ENCODE measurements at places on chromosomes 1 and 21.

GRCh38 chr1:19156676-19157075 lies 53.4 kb downstream of the UBR4 start:
- DNase-seq, result peak; percentile 44

GRCh38 chr21:31418377-31419001 lies 74.4 kb upstream of the TIAM1 start:
- DNase-seq, result no peak

DNA sequence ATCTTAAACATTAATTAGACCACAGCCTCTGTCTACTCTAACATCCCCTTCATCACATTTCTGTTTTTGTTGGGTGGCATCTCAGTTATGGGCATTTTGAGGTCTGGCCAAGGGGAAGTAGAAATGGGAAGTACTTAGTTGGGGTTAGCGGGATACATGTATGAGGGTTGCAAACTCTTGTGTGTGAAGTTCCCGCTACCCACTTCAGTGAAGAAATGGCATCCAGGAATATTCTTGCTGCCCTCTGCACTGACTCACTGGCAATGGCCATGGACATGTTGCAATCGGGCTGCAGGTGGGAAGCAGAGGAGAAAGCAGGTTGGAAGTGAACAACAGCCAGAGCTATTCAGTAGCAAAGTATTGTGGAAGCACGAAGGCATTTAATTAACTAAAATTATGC lies 7.4 kb downstream of the CD48 start:
- DNase-seq, result no peak

- no peak for DNase-seq
These were observed 200.4 kb upstream of the ESRRG start for GRCh38 chr1:216923601-216924000.

- no peak for DNase-seq
These were observed 1.9 kb downstream of the S100A10 start for GRCh38 chr1:151991663-151992302.

- no peak for DNase-seq
These were observed 50.9 kb downstream of the SLC37A1 start for GRCh38 chr21:42564561-42564971.

GRCh38 chr21:36403713-36404112 lies 18.5 kb downstream of the CHAF1B start:
- no peak for DNase-seq
